Upper lobe of left lung (tissue), 6 donors: ENCODE measurements at places on chromosomes 2 and 18. TPM values are rescaled to one million over a fixed set of nuclear protein-coding genes. Genes with fewer than 3 reads are reported as not detected.

TUBA4B gene
- 3.4 TPM for total RNA-seq

PSMA8 gene
- total RNA-seq, result not detected

GNAL gene
- 6.7 TPM for total RNA-seq

DNA sequence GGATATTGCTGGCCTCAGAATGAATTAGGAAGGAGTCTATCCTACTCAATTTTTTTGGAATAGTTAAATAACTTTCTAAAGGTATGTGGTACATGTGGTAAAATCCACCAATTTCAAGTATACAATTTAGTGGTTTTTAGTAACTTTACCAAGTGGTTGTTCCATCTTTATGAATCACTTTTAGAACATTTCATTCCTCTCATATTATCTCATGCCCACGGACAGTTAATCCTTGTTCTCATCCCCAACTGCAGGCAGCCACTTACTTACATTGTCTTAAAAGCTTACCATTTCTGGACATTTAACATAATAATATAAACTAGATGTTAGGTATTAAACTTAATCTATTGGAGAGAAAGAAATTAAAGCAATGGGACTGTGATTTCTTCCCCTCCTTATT is 146.3 kb upstream of the ZC3H15 start:
- DNase-seq, result no peak

RBM44 gene
- 1.6 TPM for total RNA-seq

ADGRF3 gene
- total RNA-seq, result 0.49 TPM

DNA sequence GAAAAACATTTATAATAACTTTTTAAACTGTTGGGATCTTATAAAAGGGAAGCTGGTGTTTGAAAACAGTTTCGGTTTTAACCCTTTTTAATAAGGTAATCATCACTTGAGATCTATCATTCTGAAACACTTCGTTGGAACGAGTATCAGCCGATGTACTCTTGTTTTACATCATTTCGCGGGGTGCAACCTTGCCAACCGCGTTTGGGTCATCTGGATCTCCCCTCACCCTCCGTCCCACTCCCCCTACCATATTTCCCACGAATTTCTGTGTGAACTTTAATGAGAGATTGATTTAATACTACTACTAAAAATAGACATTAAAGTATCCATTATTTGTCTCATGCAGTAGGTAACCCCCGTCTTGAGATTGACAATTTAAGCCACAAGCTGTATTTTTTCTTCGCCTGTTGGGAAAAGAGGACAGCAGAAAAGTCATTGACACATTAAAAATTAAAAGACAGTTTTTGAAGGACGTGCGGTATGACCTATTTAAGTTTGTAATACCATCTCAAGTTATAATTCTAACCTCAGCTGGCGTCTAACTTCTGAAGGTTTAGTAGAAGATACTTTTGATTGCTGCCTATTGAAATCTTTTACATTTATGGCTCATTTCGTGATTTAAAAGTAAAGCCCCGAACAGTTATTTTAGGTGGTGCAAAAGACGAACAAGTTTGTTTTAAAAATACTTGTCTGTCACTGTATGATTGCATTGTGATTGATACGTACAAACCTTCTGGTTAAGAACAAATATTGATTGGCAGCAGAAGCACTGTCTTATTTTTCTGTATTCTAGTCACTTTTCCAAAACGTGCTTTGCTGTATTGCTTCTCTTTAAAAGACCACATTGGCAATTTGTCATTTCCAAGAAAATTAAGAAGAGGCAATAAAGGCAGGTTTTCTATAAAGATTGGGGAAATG is 1.5 kb downstream of the CREB1 start:
- DNase-seq, result no peak

GATA6 gene
- 47.1 TPM for total RNA-seq

MLPH gene
- 806 TPM for total RNA-seq

TLX2 gene
- 0.26 TPM for total RNA-seq

- DNase-seq, result no peak
Observed at GRCh38 chr2:168713325-168713724, 89.1 kb upstream of the NOSTRIN start.

ST8SIA5 gene
- total RNA-seq, result 0.74 TPM

DNA sequence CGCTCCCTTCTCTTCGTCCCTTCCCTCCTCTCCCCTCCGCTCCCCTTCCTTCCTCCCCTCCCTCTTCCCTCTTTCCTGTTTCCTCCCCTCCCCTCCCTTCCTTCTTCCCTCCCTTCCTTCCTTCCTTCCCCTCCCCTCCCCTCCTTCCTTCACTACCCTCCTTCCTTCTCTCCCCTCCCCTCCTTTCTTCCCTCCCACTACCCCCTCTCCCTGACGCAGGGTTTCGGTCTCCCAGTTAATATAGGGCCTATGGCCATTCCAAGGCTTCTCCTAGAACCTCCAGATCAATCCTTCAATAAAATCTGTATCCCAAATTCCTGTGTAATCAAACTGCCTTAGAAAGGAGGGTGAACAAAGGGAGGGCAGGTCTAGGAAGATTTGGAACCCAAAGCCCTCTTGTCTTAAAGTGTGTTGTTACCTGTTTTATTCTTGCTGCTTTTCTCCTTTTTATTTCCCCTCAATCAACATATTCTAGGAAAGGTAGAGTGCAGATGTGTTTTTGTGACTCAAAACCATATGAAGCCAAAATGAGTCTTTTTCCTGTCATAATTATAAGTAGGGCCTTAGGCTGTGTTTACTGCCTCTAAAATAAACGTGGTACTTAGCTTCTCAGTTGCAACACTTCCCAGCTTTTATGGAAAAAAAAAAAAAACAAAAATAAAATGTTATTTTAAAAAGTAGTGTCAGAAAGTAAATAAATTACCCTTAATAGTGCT is 53.7 kb downstream of the GPD2 start:
- DNase-seq, result no peak

TTN gene
- 119 TPM for total RNA-seq

MAP2 gene
- total RNA-seq, result 29.8 TPM

FAM210A gene
- 12.9 TPM for total RNA-seq

- no peak for DNase-seq
Observed at GRCh38 chr2:197673606-197674005, 1.8 kb downstream of the RFTN2 start.

RAD51AP2 gene
- 0.06 TPM for total RNA-seq

GRCh38 chr2:12928775-12929401 is 212.2 kb downstream of the TRIB2 start:
- no peak for DNase-seq

- no peak for DNase-seq
Observed at GRCh38 chr18:47781561-47781960, 148.9 kb downstream of the SMAD2 start.

SPDYA gene
- 1.0 TPM for total RNA-seq

GRCh38 chr2:69709290-69709689 is 32.6 kb upstream of the ANXA4 start:
- DNase-seq, result no peak

- DNase-seq, result no peak
Observed at GRCh38 chr2:106160786-106161261, 33.3 kb downstream of the UXS1 start.

DNA sequence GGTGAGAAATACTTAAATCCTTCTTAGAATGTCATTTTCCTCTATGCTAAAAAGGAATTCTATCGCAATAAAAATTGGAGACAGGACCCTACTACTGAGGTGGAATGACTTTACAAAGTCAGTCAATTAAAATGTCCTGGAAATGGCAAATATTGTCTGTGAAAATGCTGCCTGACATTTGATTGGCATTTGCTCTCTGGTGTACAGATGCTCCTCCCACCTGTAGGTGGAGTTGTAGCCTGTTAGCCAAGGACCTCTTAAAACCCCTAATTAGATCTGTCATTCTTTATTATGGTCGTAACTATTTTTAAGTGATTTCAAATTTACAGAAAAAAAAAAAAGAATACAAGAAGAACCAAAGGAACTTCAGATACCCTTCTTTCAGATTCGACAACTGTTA is 393.1 kb upstream of the KLHL29 start:
- no peak for DNase-seq

DNA sequence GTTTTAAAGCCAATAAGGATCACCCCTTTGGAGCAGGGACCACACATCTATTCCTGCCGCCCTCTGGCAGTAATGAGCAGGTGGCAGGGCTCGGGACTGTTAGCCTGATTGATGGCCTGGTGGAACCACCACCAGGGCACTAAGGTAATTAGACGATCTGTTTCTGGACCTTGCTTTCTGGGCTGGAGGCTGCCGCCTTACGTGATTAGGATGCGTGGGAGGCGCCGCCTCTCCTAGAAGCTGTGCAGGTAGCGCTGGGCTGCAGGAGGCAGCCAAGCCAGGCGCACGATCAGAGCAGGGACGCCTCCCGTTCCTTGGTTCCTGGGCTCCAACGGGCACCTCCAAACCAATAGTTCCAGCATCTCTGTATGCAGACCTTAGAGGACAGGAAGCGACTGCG is 242.6 kb upstream of the RAB12 start:
- DNase-seq, result peak; percentile 45

GRCh38 chr2:33518929-33519328 is 42.5 kb downstream of the RASGRP3 start:
- no peak for DNase-seq

- no peak for DNase-seq
Observed at GRCh38 chr2:38631976-38632375, 29.2 kb upstream of the HNRNPLL start.

DNA sequence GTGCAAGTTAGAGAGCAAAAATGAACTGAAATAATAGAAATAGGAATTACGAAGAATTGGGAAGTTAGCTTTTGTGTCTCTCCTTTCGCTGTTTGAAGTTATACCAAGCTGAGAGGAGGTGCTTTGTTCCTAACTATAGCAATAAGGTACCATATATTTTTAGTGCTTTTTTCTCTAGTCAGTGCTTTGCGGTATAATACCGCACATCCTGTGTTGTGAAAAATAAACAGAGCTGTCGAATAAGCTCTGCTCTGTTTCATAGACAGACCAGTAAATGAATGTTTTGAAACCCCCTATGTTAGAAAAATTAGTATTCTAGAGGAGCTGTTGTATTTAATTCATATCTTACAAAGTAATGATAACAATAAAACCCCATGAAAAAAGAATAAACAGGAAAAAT is 130.8 kb downstream of the MAP4K4 start:
- DNase-seq, result no peak

CIB4 gene
- total RNA-seq, result not detected

CNGA3 gene
- total RNA-seq, result 0.22 TPM

DNA sequence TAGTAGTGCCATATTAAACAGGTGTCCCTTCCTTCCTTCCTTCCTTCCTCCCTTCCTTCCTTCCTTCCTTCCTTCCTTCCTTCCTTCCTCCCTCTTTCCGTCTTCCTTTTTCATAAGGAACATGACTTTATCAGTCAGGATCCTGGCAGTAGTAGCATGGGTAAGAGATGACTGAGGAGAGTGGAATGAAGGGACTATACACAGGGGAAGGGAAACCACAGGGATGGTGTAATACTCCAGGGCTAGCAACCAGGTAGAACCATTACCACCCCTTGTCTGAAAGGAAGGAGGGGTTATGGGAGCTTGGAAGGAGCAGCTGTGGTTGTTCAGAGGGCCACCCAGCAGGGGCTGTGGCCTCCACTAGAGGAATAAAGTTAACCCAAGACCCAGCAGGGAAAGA is 23.2 kb upstream of the KDM3A start:
- DNase-seq, result no peak

UGT1A8 gene
- not detected for total RNA-seq

PIEZO2 gene
- total RNA-seq, result 8.5 TPM

DNA sequence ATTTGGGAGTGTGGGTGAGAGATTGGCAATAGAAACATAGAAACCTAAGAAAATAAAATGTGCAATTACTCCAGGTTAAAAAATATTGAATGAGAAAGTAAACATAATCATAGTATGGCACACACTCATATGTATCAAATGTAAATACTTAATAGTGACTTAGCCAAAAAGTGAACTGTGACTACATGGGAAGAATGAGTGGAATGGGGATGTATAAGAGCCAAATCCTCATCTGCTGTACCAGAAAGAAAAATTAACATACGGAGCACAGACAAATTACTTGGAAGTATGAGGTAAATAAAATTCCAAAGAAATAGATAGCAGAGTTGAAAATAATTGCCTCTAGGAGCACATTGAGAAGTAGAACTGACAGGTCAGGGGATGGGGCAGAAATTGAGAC is 4.0 kb downstream of the FLACC1 start:
- no peak for DNase-seq

- no peak for DNase-seq
Observed at GRCh38 chr18:58391231-58391825, 237.6 kb downstream of the ALPK2 start.

GRCh38 chr2:239934571-239935171 is 90.5 kb downstream of the NDUFA10 start:
- no peak for DNase-seq

TTC39C gene
- total RNA-seq, result 22.2 TPM

- no peak for DNase-seq
Observed at GRCh38 chr2:159168707-159169106, 117.8 kb downstream of the WDSUB1 start.

TRMT61B gene
- 7.9 TPM for total RNA-seq

- no peak for DNase-seq
Observed at GRCh38 chr2:10380048-10380926, 67.8 kb downstream of the ODC1 start.

- DNase-seq, result no peak
Observed at GRCh38 chr18:3554091-3554601, 104.2 kb downstream of the TGIF1 start.

GRCh38 chr2:31378791-31379501 is 35.6 kb downstream of the XDH start:
- DNase-seq, result no peak

ANKRD30BL gene
- not detected for total RNA-seq

MC4R gene
- not detected for total RNA-seq

KIF5C gene
- total RNA-seq, result 0.44 TPM

RNF25 gene
- 10.7 TPM for total RNA-seq

- no peak for DNase-seq
Observed at GRCh38 chr2:14011190-14011589, 621.3 kb upstream of the LRATD1 start.

EVA1A gene
- 72.1 TPM for total RNA-seq

GRCh38 chr2:153811516-153811915 is 60.2 kb upstream of the GALNT13 start:
- DNase-seq, result no peak

- DNase-seq, result no peak
Observed at GRCh38 chr2:229914171-229914570, 7.6 kb downstream of the TRIP12 start.

- DNase-seq, result no peak
Observed at GRCh38 chr2:241967467-241968144, 98.1 kb downstream of the RTP5 start.

DNA sequence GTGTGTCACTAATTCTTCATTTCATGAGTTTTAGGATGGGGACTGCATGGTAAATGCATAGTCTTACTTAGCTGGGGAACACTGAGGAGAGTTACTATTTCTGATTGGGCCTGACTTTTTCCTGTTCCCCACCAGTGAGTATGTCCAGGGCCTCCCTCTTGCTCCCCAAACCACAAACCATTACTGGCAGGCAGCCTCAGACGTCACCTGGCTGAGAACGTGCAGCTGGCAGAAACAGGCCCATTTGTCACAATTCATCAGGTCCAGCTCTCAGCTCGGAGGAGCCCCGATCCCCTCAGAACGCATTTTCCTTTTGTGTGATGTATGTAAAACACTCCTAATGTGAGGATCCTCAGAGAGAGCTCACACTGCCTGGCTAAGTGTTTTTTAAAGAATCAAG is 71.7 kb upstream of the SIX3 start:
- no peak for DNase-seq
